Endothelial cell of umbilical vein (primary cell): ENCODE measurements at places on chromosomes 5 and 9. TPM values are rescaled to one million over a fixed set of nuclear protein-coding genes. Genes with fewer than 3 reads are reported as not detected.
A peak's percentile ranks its signal among the peaks of the same experiment; 100 is the strongest.

GRCh38 chr5:36492984-36493654, 113.3 kb upstream of the SLC1A3 start:
- peak; percentile 4 for DNase-seq

DNA sequence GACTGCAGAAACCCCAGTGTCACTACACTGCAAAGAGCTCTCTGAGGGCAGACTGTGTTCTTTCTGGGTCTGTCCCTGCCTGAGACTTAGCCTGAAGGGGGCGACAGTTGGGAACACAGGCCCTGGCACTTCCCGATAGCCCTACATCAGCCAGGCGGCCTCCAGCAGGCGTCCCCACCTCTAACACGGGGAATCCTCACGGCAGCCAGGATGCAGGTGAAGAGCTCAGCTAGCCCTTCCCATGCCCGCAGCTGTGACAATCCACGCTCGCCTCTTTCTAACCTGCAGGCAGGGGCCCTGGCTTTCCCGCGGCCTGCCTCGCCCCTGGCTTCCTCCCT, 5.9 kb downstream of the MED22 start:
- DNase-seq: no peak

DNA sequence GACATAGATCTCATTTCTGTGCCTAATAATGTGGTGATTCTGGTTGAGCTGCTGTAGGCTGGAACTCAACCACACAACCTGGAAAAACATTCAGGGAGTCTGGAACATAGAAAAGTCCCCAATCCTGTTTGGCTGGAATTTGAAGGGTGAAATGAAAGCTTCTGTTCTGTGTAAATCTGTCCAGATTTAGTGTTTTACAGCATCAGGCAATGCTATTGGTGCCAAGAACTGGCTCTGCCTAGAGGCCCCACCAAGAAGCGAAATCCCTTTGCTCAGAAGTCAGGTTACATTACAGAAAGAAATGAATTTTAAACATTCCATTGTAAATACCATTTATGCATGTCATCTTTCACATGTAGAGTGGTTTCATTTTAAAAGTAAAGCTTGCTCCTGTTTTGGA, 56.3 kb downstream of the TMEM174 start:
- no peak for DNase-seq

- peak; percentile 68 for DNase-seq
Measured at GRCh38 chr9:114606597-114607207, 4.4 kb upstream of the TMEM268 start.

- DNase-seq: peak; percentile 40
Measured at GRCh38 chr9:105405514-105406131, 42.2 kb upstream of the FSD1L start.

- DNase-seq: no peak
Measured at GRCh38 chr9:23740531-23740930, 85.5 kb downstream of the ELAVL2 start.

DBH gene
- not detected in 2 replicates for polyA plus RNA-seq

QRFP gene
- not detected in 2 replicates for polyA plus RNA-seq
